HepG2 (cell line): ENCODE measurements at places on chromosomes 6 and 20.

DNA sequence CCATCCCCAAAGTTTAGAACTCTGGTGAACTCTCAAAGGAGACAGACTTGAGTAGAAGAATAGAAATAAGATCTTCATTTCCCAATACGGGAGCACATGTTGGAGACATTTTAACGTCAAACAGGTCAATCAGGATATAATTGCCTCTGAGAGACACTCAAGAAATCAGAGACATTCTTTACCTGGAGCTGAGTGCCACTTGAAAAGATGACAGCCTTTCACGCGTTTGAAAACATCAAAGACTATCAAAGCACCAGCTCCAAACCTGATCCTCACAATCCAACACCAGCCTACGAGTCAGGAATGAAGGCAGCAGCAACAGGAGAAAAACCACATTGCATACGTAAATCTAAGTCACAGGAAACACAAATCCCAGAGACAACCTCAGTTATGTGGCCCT lies 571.5 kb upstream of the CDH4 start:
- DNase-seq: no peak

DNA sequence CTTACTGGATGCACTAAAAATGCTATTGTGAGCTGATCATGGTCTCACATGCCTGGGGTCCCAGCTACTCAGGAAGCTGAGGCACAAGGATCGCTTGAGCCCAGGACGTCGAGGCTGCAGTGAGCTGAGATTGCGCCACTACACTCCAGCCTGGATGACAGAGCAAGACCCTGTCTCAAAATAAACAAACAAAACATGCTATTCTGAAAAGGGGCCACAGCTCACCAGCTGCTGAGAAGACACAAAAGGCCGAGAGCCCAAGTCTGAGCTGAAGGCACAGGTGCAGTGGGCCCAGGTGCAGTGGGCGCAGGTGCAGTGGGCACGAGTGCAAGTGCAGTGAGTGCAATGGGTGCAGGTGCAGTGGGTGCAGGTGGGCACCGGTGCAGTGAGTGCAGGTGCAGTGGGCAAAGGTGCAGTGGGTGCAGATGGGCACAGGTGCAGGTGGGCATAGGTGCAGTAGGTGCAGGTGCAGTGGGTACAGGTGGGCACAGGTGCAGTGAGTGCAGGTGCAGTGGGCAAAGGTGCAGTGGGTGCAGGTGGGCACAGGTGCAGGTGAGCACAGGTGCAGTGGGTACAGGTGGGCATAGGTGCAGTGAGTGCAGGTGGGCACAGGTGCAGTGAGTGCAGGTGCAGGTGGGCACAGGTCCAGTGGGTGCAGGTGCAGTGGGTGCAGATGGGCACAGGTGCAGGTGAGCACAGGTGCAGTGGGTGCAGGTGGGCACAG lies 16.0 kb downstream of the ZBTB46 start:
- no peak for DNase-seq

- DNase-seq: peak; percentile 77
These were observed 6.0 kb upstream of the TRIM26 start for GRCh38 chr6:30219244-30219643.

GRCh38 chr6:106974999-106975737 lies 639 bp upstream of the CD24 start:
- no peak for DNase-seq

DNA sequence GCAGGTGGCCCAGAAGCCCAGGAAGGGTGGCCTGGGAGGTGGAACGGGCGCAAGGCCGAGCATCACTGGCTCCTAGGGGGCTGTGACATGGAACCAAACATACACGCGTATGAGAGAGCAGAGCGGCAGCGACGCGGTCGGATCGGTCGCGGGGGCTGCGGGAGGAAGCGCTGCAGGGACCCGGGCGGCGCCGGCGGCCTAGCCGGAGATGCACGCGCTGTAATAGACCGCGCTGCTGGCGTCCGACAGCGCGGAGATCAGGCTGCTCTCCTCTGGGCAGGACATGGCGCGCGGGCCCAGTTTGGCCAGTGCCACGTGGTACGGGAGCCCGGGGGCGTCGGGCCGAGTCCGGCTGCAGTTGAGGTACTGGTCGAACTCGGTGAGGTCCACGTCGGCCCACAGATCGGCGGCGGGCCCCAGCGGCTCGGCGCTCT lies 1.5 kb downstream of the SOX18 start:
- DNase-seq: no peak

- DNase-seq: peak; percentile 40
These were observed 5.0 kb downstream of the PCMT1 start for GRCh38 chr6:149754548-149754947.

- no peak for DNase-seq
These were observed 9.9 kb downstream of the IRF4 start for GRCh38 chr6:401239-401993.
